ENCODE measurements at places on chromosomes 4 and X.

DNA sequence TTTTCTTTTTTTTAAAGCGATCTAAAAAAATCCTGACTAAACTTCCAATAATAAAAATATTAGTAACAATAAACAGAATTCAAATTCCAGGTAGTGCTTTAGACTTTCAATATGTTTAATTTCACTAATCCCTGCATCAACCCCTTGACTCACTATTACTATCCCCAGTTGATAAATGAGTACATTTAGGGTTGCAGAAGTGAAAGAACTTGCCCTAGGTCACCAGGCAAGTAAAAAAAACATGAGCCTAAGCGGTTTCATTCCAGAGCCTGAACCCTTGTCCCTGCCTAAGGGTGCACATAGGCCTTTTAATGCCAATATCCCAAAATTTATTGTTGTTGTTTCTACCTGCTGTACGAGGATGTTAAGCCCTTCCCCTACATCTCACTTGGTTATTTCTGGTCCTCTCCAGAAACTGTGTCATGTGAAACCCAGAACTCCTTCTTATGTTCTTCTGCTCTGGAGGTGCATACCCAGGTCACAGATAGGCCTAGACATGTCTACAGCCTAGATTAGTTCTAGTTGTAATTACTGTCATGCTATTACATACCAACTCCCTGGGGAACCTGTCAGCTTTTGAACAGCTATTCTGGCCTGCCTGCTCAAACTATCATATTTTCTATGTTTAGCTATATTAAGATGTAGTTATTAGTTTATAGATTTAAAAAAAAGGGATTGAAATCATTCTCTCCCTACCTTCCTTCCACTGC lies 244.5 kb upstream of the PITX2 start:
- DNase-seq, result no peak

DNA sequence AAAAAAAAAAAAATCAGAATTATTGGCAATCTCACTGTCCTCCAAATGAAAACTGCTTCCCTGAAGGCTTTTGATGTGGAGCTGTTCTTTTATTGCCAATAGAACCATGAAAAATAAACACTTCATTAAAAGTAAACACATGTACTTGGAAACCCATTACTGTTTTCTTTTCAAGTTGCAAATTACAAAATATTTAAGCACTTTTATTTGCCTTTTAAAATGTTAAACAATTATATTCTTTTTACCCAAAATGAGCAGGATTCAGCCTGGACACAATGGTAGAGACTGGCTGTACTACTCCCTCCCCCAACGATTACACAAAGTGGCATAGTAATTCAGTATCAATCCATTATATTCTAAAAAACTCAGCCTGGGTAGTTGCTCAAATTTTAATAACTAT lies 60.9 kb downstream of the SH2D1A start:
- DNase-seq, result no peak

- DNase-seq, result no peak
Observed at GRCh38 chr4:26884026-26884425, 23.4 kb downstream of the STIM2 start.

GRCh38 chr4:89221167-89221867 lies 86.3 kb downstream of the GPRIN3 start:
- no peak for DNase-seq
